ENCODE measurements at places on chromosomes 7 and 10. TPM values are rescaled to one million over a fixed set of nuclear protein-coding genes. Genes with fewer than 3 reads are reported as not detected.

GRCh38 chr7:16606704-16607103 lies 38.9 kb downstream of the ANKMY2 start:
- no peak overlapping the region for H3K27ac ChIP-seq
- no peak for DNase-seq
- no peaks in the 10 kb centered on the region for H3K27me3 ChIP-seq

Gene SKIDA1
- total RNA-seq, result 9.9 TPM

Gene NPFFR1
- not detected for total RNA-seq

Gene NUTM2E
- not detected for total RNA-seq

Gene DRGX
- total RNA-seq, result not detected

DNA sequence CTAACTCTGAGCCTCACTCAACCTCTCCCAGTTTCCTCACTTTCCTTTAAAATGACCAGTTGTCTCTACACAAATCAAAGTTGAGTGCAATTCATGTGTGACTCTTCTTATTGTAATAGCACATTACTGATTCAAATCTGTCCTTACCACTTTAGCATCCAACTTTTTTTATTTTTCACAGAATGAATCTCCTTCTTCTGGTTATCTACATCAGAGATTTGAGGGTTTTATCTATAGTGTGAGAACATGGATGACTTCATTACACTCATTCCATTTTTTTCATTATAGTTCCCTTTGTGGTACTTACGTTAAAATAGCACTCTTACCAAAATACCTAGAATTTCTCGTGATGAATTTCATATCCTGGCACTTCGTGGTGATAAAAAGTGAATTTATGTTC lies 43.3 kb downstream of the RTKN2 start:
- DNase-seq, result no peak
- no peaks in the 10 kb centered on the region for H3K36me3 ChIP-seq
- H3K27me3 ChIP-seq, result no peaks in the 10 kb centered on the region
- H3K27ac ChIP-seq, result no peak overlapping the region

- no peaks in the 10 kb centered on the region for H3K36me3 ChIP-seq
- H3K4me1 ChIP-seq, result no peaks in the 10 kb centered on the region
- H3K27me3 ChIP-seq, result no peaks in the 10 kb centered on the region
- no peak overlapping the region for H3K4me3 ChIP-seq
- no peak overlapping the region for H3K27ac ChIP-seq
Observed at GRCh38 chr10:65197935-65198334, 1676.7 kb downstream of the REEP3 start.

DNA sequence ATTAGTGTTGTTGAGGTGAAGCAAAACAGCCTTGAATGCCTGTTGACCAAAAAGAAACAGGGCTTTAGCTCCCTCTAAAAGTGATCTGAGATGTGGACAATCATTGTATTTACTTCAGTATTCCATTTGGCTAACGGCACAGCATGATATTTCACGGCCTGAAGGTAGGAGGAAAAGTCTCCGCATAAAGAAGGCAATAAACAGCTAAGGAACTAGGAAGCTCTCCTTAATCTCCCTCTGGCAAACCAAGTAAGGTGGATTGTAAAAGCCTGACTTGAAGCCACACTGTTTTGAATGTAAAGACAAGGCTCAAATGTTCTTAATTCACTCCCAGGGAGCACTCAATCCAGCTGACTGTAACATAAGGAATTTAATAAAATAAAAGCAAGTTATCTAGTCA lies 160.0 kb upstream of the ZNF804B start:
- peaks cover 14% of the 10 kb centered on the region for H3K4me1 ChIP-seq
- no peak overlapping the region for H3K4me3 ChIP-seq
- H3K36me3 ChIP-seq, result no peaks in the 10 kb centered on the region
- H3K27ac ChIP-seq, result no peak overlapping the region

Gene GNGT1
- not detected for total RNA-seq

GRCh38 chr10:73406846-73407245 lies 7.0 kb downstream of the ANXA7 start:
- no peak overlapping the region for H3K4me3 ChIP-seq
- H3K36me3 ChIP-seq, result no peaks in the 10 kb centered on the region
- no peaks in the 10 kb centered on the region for H3K27me3 ChIP-seq
- H3K4me1 ChIP-seq, result peaks cover 9% of the 10 kb centered on the region
- no peak overlapping the region for H3K27ac ChIP-seq
- no peak for DNase-seq

Gene RHEB
- total RNA-seq, result 88.3 TPM

DNA sequence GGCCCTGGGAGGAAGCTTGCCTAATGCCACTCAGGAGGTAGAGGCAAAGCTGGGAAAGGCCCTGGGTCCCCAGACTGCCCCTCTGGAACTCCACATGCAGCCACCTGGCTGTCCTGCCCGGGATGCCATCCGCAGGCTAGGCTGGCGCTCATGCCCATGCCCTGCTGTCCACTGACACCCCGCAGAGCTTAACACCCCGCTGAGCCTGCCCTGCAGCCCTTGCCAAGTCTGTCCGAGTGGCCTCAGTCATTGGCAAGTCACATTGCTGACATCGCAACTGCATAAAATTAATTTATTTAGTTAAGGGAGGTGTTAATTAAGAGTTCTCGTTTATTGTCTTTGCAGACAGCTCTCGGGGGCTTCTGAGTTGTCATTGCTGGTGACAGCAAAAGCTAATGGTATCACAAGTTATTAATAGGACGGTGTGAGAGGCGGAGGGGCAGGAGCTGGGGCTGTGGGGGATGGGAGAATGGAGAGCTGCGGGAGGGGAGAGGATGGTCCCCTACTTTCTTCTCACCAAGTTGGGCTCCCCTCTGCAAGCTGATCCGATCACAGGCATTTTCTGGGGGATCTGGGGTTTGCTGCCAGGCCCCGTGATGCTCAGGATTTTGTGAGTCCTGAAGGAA lies 55.6 kb upstream of the PCBD1 start:
- H3K4me3 ChIP-seq, result no peak overlapping the region
- DNase-seq, result no peak
- no peak overlapping the region for H3K27ac ChIP-seq
- H3K27me3 ChIP-seq, result no peaks in the 10 kb centered on the region
- H3K36me3 ChIP-seq, result no peaks in the 10 kb centered on the region
- no peaks in the 10 kb centered on the region for H3K4me1 ChIP-seq

Gene TUBB8
- 0.40 TPM for total RNA-seq

DNA sequence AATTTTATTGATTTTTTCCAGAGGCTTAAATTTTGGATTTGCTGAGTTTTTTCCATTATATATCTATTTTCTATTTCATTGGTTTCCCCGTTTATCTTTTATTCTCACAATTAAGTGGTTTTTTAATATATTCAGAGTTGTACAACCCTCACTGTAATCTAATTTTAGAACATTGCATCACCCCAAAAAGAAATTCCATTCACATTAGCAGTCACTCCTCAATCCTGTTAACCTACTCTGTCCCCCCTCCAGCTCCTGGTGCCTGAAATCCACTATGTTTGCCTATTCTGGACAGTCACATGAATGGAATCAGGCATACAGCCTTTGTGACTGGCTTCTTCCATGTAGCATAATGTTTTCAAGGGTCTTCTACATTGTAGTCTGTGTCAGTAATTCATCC lies 55.8 kb upstream of the ITGA8 start:
- no peak for DNase-seq
- no peak overlapping the region for H3K27ac ChIP-seq
- H3K36me3 ChIP-seq, result peaks cover 3% of the 10 kb centered on the region
- H3K27me3 ChIP-seq, result no peaks in the 10 kb centered on the region
- H3K4me3 ChIP-seq, result no peak overlapping the region

GRCh38 chr10:23324351-23324750 lies 20.2 kb downstream of the C10orf67 start:
- H3K4me1 ChIP-seq, result no peaks in the 10 kb centered on the region
- H3K4me3 ChIP-seq, result no peak overlapping the region
- no peak for DNase-seq
- H3K27me3 ChIP-seq, result no peaks in the 10 kb centered on the region

DNA sequence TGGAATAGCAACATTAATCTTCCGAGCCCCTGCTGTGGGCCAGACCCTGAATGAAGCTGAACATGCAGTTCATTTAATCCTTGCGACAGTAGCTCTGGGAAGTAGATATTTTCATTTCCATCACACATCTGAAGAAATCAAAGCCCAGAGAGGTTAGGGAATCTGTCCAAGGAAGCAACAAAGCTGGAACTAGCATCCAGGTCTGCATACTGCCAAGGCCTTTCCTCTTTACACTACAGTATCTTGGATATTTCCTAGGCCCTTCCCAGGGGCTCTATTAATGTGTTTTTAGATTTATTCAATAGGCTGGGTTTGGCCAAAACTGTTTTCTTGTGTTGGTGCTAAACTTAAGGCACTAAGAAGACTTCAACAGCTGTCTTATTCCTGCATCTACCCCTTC lies 48.1 kb downstream of the FAM13C start:
- H3K4me3 ChIP-seq, result no peak overlapping the region
- DNase-seq, result no peak
- no peak overlapping the region for H3K27ac ChIP-seq
- H3K4me1 ChIP-seq, result peaks cover 41% of the 10 kb centered on the region
- H3K36me3 ChIP-seq, result no peaks in the 10 kb centered on the region

- H3K36me3 ChIP-seq, result no peaks in the 10 kb centered on the region
- H3K4me3 ChIP-seq, result no peak overlapping the region
- no peaks in the 10 kb centered on the region for H3K27me3 ChIP-seq
- H3K27ac ChIP-seq, result no peak overlapping the region
- no peaks in the 10 kb centered on the region for H3K4me1 ChIP-seq
- DNase-seq, result no peak
Observed at GRCh38 chr7:50854247-50854646, 71.6 kb upstream of the GRB10 start.

GRCh38 chr10:129032372-129033313 lies 434.4 kb upstream of the MGMT start:
- no peaks in the 10 kb centered on the region for H3K27me3 ChIP-seq
- H3K4me1 ChIP-seq, result no peaks in the 10 kb centered on the region
- H3K36me3 ChIP-seq, result no peaks in the 10 kb centered on the region
- H3K4me3 ChIP-seq, result no peak overlapping the region
- no peak overlapping the region for H3K27ac ChIP-seq

GRCh38 chr7:47452295-47452694 lies 129.6 kb downstream of the TNS3 start:
- no peaks in the 10 kb centered on the region for H3K27me3 ChIP-seq
- DNase-seq, result no peak
- H3K36me3 ChIP-seq, result no peaks in the 10 kb centered on the region
- H3K4me1 ChIP-seq, result peaks cover 47% of the 10 kb centered on the region
- peak overlapping the region; percentile 85 for H3K27ac ChIP-seq

GRCh38 chr7:48106906-48107659 lies 18.0 kb downstream of the UPP1 start:
- H3K36me3 ChIP-seq, result peaks cover 39% of the 10 kb centered on the region
- H3K4me3 ChIP-seq, result no peak overlapping the region
- H3K27ac ChIP-seq, result no peak overlapping the region
- H3K4me1 ChIP-seq, result no peaks in the 10 kb centered on the region
- H3K27me3 ChIP-seq, result no peaks in the 10 kb centered on the region

- peak overlapping the region; percentile 82 for H3K4me3 ChIP-seq
- H3K27ac ChIP-seq, result peak overlapping the region; percentile 94
- peaks cover 24% of the 10 kb centered on the region for H3K4me1 ChIP-seq
- H3K36me3 ChIP-seq, result no peaks in the 10 kb centered on the region
- H3K27me3 ChIP-seq, result no peaks in the 10 kb centered on the region
Observed at GRCh38 chr10:3068201-3068967, 1.0 kb downstream of the PFKP start.

DNA sequence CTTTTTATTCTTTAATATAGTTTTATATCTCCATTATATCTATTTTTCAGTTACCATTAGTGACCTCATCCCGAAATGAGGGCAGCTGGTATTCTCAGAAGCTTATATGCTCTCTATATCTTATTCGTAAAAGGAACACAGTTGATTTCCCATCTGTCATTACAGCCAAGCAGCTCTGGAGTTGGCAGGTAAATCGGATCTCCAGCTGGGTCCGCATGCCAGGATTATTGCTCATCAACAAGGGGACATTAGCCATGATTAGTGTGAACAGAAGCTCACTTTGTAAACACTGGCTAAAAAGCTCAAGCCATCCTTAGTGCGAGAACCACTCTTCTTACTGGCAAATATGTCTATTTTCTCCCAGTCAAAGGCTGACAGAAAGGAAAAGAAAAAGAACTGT lies 180.3 kb downstream of the NPSR1 start:
- H3K36me3 ChIP-seq, result no peaks in the 10 kb centered on the region
- no peak overlapping the region for H3K4me3 ChIP-seq
- no peak for DNase-seq
- no peaks in the 10 kb centered on the region for H3K27me3 ChIP-seq
- no peaks in the 10 kb centered on the region for H3K4me1 ChIP-seq

Data from thyroid gland (tissue), 4 donors.